ENCODE measurements at places on chromosomes 6 and 20. TPM values are rescaled to one million over a fixed set of nuclear protein-coding genes. Genes with fewer than 3 reads are reported as not detected.

Gene EMILIN3
- 0.27 TPM for polyA plus RNA-seq

Gene EEF1A2
- 8.3 TPM for polyA plus RNA-seq

Gene NTSR1
- 0.01 TPM for polyA plus RNA-seq

Gene TSBP1
- polyA plus RNA-seq, result not detected

Gene IRAK1BP1
- polyA plus RNA-seq, result 1.4 TPM

Gene GGTLC1
- polyA plus RNA-seq, result not detected

Gene IPCEF1
- polyA plus RNA-seq, result 0.02 TPM

Gene RARS2
- 12.4 TPM for polyA plus RNA-seq

Gene ZGPAT
- 9.4 TPM for polyA plus RNA-seq

Gene LRRC1
- 4.7 TPM for polyA plus RNA-seq

Gene TFAP2A
- polyA plus RNA-seq, result 12.6 TPM

Gene CCDC170
- 0.12 TPM for polyA plus RNA-seq

Gene ADGRF5
- polyA plus RNA-seq, result not detected

Gene HAO1
- polyA plus RNA-seq, result not detected

Gene SPDEF
- not detected for polyA plus RNA-seq

Gene GSTA4
- polyA plus RNA-seq, result 35.1 TPM

Gene ABCC10
- polyA plus RNA-seq, result 27.8 TPM

Gene IP6K3
- polyA plus RNA-seq, result 0.58 TPM

Gene POM121L2
- not detected for polyA plus RNA-seq

Gene MYL9
- polyA plus RNA-seq, result 673 TPM

Gene MOG
- not detected for polyA plus RNA-seq

Gene CALHM6
- polyA plus RNA-seq, result 0.78 TPM

Gene EFCAB8
- polyA plus RNA-seq, result not detected

Gene SLC22A3
- not detected for polyA plus RNA-seq

Gene SDCBP2
- polyA plus RNA-seq, result 6.2 TPM

Gene RNF39
- not detected for polyA plus RNA-seq

Gene C6orf163
- 0.78 TPM for polyA plus RNA-seq

Gene PTCRA
- polyA plus RNA-seq, result not detected

Gene BEND6
- 9.8 TPM for polyA plus RNA-seq

Gene LBP
- polyA plus RNA-seq, result 0.04 TPM

Gene PNPLA1
- not detected for polyA plus RNA-seq

Gene HLA-DQA2
- polyA plus RNA-seq, result not detected

Gene BPIFB2
- polyA plus RNA-seq, result not detected

Gene SYNCRIP
- polyA plus RNA-seq, result 7.6 TPM

Gene ULBP2
- 22.8 TPM for polyA plus RNA-seq

Gene VPS52
- 63.2 TPM for polyA plus RNA-seq

Gene TJAP1
- polyA plus RNA-seq, result 29.0 TPM

Gene OR2H1
- not detected for polyA plus RNA-seq

Gene BHLHE23
- polyA plus RNA-seq, result not detected

Gene HLA-C
- polyA plus RNA-seq, result 776 TPM

Gene ESR1
- not detected for polyA plus RNA-seq

Gene EPPIN
- not detected for polyA plus RNA-seq
